ENCODE measurements at places on chromosomes 7 and 10.

DNA sequence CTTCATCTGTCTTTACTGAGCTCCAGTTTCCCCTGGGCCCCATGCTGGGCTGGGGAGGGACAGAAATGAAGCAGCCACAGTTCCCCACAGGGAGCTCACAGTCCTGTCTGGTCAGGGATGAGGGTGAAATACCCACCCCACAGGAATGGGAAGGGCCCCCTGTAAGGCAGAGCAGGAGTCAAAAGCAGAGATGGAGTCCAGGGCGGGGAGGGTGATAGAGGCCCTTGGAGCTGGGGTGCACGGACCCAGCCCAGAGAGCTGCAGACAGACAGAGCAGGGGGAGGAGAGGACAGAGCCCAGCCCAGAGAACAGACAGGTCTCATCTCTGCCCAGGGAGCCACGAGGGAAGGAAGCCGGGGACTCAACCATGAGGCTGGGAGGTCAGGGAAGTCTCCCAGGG lies 34.9 kb upstream of the ZNF488 start:
- DNase-seq: no peak

- DNase-seq: no peak
These were observed 37.9 kb downstream of the SKIDA1 start for GRCh38 chr10:21487416-21488180.

- no peak for DNase-seq
These were observed 28.3 kb upstream of the PRKAR1B start for GRCh38 chr7:755413-755805.

DNA sequence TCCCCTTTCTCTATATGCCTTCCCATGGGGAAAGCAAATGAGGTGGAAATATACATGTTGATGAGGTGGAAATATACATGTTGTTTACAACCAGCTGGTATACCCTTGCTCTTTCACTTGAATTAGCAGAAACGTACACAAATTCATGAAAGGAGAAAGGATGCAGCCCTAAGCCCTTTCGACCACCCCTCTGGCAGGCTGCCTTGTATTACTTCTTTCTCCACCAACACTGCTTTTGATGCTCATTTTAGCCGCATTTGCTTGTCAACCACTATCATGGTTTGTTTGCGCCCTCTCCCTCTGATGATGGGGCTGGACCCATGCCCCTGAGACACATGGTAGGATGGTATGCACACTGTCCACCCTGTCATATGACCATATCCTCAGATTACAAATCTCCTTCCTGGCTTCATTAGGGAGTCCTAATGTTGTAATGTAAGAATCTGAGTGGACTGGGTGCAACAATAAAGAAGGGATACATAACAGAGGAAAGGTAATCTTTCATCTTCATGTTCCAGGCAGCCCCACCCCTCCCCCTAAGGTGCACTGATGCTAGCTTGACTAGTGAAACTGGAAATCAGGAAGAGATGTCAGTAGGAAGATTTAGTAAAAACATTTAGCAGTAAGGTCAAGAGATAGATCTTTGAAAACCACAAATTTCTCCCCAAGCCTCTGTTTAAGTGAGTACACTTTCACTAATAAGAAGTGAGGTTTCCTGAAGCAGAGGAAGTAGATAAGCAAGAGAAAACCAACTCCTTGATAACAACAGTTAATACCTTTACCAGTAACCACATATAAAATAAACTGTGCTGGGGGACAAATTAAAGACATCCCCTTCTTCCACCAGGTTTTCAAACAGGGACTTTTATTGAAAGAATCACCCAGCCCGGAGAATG lies 536.8 kb upstream of the NRP1 start:
- no peak for DNase-seq

DNA sequence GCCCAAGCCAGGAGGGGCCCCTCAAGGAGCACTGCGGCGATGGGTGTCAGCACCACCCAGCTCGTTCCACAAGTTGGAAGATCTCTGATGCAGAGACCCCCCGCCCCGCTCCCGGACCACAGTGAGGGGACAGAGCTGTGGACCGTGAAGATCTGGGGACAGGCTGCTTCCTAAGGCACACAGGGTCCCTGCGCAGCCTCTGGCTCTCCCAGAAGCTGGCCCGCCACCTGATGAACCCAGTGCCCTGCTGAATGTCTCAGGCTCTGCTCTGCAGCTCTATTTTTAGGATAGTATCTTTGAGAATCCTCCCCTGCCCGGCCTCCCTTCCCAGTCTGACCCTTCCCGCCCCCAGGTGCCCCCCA lies 29.7 kb downstream of the GBX1 start:
- DNase-seq: no peak

DNA sequence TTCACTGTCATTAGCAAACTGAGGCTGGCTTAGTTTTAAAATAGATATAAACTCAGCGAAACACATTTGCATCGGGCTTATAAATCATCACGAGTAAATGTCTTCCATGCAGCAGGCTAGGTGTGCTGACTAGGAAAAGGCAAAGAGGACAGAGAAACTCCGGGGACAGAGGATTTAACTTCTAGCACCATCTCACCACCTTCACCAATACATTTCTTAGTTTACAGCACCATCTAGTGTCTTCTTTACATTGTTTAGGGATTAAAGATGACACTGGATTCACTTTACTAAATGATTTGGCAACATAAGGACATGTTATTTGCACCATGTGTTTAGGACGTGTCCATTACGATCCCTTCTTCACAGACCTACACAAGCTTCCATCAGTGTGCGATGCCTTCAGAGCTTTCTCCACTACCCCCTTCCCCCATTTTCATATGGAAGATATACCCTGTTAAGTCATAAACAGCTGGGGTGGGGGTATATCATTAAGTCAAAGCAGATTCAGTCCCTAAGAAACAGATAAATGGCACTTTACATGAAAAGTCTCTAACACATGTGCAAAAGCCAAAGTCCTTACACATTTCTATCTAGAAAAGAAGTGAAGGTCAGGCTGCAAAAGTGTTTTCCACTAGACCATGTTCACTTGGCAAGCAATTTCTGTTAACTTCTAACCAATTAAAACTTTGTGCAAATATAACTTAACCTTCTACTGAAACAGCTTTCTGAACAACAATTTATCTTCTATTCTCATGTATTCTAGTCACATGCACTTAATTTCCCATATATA lies 103.3 kb downstream of the GRB10 start:
- no peak for DNase-seq

- DNase-seq: no peak
These were observed 115.6 kb upstream of the PHYHIPL start for GRCh38 chr10:59060852-59061251.

- DNase-seq: no peak
These were observed 90.5 kb downstream of the WIPF3 start for GRCh38 chr7:29896685-29897411.

DNA sequence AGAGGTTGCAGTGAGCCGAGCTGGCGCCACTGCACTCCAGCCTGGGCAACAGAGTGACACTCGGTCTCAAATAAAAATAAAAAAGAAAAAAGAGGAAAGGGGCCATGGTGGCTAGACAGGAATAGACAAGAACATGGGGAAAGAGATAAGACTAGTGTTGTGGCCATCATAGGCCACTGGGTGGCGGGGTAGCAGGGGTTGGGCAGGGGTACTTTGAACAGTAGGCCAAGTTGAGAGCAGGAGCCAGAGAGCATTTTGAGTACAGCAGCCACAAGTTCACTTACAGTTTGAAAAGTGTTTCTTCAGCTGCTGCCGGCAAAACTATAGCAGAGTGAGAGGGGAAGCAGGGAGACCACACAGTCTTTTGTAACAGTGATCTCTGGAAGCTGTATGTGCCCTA lies 656.0 kb downstream of the CNTNAP2 start:
- no peak for DNase-seq

GRCh38 chr7:371779-372545 lies 82.0 kb downstream of the FOXL3 start:
- DNase-seq: no peak

DNA sequence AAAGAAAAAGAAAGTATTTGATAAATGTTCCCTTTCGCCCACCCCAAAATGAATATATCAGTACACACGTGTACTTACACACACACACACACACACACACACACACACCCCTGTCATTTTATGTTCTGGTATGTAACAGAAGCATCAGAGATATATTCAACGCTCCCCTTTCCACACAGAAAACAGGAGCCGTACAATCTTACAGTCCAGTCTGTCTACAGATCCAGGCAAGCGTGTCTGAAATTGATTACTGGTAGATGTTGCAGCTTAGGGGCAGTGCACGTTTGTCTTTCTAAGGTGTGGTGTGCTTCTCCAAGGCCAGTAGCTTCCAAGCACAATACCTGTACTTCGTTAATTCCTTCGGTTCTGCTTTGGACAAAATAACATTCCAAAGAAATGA lies 143.7 kb upstream of the RNF32 start:
- DNase-seq: no peak

GRCh38 chr10:35259769-35260397 lies 76.4 kb upstream of the CCNY start:
- DNase-seq: no peak

DNA sequence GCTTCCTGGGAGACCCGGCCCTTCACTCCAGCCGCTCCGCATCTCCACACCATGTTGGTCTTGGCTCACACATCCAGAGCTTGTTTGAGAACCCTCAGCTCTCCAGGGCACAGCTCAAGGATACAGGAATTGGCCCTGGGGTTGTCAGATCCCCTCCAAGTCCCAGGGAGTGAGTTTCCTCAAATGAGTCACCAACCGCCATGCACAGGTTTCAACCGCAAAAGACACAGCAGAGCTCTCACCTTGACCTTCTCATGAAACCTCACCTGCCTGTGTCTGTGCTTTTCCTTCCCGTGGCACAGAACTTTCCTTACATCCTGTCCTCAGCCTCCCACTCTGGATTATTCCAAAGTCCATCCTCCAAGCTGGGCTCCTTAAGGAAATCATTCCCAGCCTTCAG lies 20.6 kb downstream of the AZGP1 start:
- DNase-seq: no peak

GRCh38 chr7:90595801-90596670 lies at the start of gene CDK14:
CDK14 (plus strand) TSS chr7:90596321; CDS start chr7:90596628, 307 bp downstream.
- peak; percentile 82 for DNase-seq

DNA sequence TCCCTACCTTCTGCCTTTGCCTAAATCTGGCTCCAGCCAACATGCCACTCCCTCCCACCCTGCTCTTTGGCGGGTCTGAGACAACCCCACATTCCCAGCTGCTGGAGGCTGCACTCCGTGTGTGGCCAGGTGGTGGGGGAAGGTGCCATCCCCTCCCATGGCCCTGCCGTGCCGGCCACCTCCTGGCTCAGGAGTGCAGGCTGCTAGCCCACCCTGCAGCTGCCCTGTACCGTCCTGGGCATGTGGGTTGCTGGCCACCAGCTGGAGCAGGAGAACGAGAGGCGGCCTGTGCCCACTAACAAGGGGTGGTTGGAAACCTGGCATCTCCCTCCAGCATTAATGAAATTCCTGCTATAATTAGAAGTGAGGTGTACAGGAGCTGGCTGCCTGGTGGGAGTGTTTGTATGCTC lies 97.6 kb downstream of the ZMIZ1 start:
- DNase-seq: no peak

DNA sequence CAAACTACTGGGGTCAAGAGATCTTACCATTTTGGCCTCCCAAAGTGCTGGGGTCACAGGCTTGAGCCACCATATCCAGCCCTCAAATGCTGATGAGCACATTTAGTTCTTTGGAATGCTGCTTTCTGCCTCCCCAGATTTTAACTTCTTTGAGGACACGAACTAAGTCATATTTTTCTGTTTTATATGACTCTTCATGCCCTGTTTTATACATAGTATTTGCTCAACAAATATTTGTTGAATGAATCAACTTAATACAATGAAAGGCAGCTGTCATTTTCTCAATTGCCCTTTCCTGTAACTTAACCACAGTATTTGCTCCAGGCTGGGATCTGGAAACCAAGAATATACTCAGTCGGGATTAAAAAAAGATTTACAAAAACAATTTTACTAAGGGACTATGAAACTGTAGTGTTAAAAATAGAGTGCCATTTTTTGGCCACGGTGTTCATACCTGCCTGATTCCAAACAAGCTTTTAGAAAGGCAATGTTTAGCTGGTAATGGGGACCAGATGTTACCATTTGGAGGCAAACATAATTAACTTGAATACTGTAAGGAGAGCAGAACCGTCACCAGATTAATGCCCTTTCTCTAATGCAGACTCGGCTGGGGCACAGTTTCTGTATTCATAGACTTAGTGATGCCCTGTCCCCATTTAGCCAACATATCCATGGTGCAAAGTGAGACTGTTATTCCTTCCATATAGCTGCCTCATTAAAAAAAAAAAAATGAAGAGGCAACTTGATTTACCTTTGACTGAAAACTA lies 117.6 kb downstream of the NRP1 start:
- no peak for DNase-seq

DNA sequence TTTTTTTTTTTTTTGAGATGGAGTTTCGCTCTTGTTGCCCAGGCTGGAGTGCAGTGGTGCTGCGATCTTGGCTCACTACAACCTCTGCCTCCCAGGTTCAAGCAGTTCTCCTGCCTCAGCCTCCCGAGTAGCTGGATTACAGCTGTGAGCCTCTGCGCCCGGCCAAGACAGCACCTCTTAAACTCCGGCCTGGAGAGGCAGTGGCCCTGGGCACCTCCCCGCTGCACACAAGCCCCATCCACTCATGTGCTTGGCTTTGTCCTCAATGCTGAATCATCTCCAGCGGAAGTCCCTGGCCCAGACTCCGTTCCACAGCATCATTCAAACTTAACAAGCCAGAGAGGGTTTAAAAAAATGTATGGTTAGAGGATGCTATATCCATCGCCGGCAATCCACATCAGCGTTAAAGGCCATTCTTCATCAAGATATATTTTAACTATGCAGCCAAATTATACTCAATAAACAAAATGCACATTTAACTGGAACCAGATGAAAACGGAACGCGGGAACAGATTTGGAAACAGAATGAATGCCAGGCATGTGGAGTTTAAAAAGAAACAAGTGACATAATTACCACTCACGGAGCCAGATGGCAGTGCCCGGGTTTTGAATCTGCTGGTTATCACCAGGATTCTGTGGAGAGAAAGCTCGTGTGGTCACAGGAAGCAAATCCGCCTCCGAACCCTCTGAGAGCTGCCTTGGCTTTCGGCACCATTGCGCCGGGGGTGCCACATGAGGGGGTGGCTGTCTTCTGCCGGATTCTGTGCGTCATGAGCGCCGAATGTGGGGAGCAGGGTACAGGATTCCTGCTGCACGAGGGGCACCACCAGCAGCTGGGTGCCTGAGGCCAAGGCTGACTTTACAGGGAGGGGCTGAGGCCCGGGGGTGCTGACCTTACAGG lies 45.6 kb upstream of the CFAP46 start:
- peak; percentile 63 for DNase-seq

GRCh38 chr10:61541960-61542359 lies 88.8 kb upstream of the TMEM26 start:
- DNase-seq: no peak

DNA sequence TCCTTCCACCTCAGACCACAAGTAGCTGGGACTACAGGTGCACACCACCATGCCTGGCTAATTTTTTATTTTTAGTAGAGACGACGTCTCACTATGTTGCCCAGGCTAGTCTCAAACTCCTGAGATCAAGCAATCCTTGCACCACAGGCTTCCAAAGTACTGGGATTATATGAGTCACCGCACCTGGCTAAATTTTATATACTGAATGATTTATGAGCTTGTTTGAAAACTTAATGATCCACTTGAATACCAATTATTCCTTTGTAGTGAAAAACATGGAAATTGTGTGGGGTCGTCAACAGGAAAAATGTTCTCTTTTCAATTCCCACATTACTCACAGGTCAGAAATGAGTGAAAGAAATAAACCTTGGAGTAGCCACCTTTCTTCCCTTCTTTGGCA lies 31.3 kb downstream of the RAPGEF5 start:
- DNase-seq: no peak

All from head of caudate nucleus (tissue), 42 donors.